HTR-8/SVneo (cell line): ENCODE measurements at places on chromosomes 6 and 20.
A peak's percentile ranks its signal among the peaks of the same experiment; 100 is the strongest.

- no peak for DNase-seq
Observed at GRCh38 chr20:34350095-34350494, 13.0 kb upstream of the ITCH start.

GRCh38 chr6:34745277-34746103 is 11.8 kb upstream of the SNRPC start:
- DNase-seq: peak; percentile 66

DNA sequence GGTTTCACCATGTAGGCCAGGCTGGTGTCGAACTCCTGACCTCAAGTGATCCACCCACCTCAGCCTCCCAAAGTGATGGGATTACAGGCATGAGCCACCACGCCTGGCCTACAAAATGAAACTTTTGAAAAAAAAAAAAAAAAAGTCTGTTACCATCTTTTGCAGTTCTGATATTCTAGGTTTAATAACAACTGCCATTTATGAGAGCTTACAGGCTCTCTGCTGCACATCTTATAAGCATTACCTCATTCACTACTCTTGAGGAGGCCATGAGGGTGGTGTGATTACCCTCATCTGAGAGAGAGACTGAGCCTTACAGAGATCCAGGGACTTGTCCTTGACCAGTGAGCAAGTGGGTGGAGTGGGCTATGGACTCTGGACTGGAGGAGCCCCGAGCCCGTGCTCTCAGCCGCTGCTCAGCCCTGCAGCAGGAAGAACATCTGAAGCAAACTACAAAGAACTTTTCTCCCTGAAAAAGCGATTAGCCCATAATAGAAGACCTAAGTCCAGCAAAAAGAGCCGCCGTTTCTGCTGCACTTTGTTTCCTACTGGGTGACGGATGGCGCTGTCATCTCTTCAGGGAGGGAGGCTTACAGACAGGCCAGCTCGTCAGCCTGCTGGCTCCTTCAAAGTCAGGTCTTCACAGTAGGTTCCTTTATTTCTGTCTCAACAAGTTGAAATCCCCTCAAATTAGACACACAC is 119.8 kb upstream of the AKAP12 start:
- DNase-seq: no peak

GRCh38 chr6:81373414-81373813 is 379.1 kb downstream of the TENT5A start:
- no peak for DNase-seq

- no peak for DNase-seq
Observed at GRCh38 chr6:70709826-70710225, 42.1 kb downstream of the SMAP1 start.

DNA sequence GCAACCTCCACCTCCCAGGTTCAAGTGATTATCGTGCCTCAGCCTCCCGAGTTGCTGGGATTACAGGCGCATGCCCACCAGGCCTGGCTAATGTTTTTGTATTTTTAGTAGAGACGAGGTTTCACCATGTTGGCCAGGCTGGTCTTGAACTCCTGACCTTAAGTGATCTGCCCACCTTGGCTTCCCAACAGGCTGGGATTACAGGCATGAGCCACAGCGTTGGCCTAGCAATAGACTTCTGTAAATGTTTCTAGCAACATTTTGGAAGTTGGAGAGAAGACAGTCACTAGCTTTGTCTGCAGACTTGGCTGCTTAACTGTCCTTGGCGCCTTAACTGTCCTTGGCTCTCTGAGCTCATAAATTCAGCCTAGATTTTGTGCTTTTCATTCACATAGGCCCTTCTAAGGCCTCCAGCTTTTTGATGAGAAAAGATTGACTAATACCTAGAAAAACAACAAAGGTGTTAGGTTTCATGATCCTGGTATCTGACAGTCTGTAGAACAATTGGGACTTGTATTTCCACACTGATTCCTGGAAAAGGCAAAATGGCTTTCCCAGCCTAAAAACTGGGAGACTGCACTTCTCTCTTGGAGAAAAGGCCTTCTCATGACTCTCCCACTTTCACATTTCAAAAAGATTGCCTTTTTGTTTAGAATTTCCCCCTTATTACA is 49.7 kb downstream of the OR2B2 start:
- no peak for DNase-seq

- no peak for DNase-seq
Observed at GRCh38 chr6:155079985-155080452, 84.9 kb downstream of the TIAM2 start.

DNA sequence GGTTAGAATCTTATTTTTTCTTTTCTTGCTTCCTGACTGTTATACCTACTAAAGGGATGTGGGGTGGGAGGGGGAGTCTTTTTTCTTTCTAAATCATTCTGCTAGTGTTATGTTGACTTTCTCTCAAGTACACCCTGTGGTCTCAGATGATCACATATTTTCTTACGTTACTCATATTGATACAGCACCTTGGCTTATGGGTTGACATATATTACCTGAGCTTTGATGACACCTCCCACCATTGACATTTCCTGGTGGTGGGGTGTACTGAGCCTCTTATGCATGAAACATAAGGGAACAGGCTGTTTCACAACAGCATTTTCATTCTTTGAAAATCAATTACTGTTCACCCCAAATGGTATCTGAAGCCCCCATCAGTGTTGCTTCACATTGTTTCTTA is 169.8 kb downstream of the MMS22L start:
- DNase-seq: no peak

DNA sequence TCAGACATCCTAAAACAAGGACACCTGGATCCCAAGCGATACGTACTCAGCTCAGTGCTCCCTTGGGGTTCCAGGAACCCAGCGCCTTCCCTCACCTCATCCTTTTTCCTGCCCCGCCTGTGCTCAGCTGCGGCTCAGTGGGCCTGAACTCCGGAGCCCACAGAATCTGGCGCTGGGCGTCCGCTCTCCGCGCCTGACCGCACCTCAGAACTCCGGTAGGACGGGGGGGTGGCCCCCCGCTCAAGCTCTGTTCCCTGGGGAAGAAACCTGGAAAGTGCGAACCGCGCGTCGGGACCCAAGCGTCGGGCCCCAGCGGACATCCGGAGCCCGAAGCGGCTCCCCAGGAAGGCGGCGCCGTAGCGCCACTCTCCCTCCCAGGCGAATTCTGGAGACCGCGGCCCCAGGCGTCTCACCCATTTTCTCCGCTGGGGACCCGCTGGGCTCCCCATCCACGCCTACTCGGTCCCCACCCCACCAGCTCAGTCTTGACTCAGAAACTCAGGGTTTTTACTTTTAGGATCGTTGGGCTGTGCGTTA is 336 bp upstream of the LY6G5C start:
- DNase-seq: no peak
